ENCODE measurements at places on chromosomes 7 and 10. TPM values are rescaled to one million over a fixed set of nuclear protein-coding genes. Genes with fewer than 3 reads are reported as not detected.

DNA sequence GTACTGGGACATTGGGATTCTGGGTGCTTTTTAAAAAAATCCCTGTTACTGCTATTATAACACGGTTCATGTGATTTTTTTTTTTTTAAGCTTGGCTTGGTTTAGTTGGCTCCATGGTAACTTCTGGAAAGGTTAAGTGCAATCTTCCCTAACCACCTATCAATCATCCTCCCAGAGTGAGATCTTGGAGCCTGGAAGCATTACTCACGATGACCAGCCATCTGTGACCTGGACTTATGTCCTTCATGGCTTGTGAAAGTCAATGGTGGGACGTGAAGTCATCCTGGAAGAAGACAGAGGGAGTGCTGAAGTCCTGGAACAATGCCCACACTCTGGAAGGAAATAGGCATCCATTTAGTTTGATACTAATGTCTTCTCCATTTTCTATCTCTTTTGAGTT is 135.5 kb upstream of the FRMD4A start:
- DNase-seq = no peak

DNA sequence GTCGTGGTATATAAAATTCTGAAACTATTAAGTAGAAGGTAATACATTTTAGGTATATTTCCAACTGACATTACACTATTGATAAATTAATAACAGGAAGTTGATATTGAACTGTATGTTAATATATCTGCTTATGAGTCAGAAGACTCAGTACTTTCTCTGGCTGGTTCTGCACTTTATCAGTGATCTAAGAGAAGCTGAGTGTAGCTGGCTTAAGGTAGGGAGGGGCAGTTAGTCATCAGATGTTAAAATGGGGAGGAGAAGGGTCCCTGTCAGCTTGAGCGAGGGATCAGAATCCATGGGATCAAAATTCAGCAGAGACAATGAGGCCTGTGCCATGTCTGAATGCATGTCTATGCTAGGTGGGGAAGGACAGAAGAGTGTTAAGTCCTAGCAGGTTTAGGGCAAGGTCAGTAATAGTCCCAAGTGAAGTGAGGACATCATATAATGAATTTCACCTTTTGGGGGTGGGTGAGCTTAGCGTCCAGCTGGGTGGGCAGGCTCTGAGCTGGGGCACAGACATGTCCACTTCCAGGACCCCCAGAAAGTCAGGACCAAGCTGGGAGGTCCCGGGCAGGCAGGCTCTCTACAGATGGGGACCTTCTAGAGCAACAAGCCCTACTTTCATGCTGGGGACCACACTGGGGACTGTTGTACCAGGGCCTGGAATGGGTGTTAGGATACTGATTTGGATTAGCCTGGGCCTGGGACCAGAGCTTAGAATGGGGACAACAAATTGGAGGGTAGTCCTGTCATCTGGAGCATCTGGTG is 82.9 kb downstream of the WDFY4 start:
- no peak for DNase-seq

DNA sequence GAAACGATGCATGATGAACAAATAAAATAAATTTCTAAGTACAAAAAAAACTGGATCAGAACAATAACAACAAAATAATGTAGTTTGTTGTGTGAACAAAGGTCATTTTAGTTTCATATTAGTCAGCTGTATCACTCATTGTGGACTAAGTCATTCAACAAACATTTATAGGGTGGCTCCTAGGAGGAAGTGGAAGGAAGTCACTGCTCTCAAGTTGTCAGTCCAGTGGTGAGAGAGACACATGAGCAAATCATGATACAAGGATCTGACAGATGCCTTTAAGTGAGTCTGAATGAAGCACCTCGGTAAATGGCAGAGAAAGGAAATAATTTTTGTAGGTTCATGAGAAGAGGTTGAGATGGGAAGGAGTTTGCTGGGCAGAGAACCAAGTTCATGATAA is 56.8 kb downstream of the EPDR1 start:
- DNase-seq = no peak

GRCh38 chr10:121596689-121597503 is 1.3 kb downstream of the FGFR2 start:
- no peak for DNase-seq

The GSAP gene
- total RNA-seq = 3.7 TPM

The SEC24C gene
- total RNA-seq = 66.5 TPM

The CPN1 gene
- not detected for total RNA-seq

The BTBD16 gene
- total RNA-seq = not detected

The RELN gene
- not detected for total RNA-seq

The TUBAL3 gene
- total RNA-seq = not detected

Data from SJSA1 (cell line).